ENCODE measurements at places on chromosomes 5 and 9.

- no peak for DNase-seq
Observed at GRCh38 chr5:33363537-33363936, 77.2 kb upstream of the TARS1 start.

DNA sequence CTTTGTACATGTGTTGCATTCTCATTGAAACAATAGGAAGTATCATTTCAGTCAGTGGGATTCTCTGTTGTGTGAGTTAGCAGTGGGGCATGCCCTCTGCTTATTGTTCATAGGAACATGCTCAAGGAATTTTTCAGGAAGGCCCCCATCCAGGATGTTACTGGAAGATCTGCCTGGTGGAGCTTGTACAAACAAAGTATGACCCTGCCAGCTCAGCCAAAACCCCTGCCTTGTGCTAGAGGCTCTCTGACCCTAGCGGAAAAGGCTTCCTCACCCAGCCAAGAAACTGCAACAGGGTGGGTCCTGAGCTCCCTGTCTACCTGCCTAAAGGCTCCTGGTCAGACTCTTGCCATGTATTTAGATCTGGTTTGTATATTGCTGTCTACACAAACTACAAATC, 43.2 kb downstream of the MRRF start:
- no peak for DNase-seq

GRCh38 chr5:172700365-172701290, 59.6 kb downstream of the NEURL1B start:
- DNase-seq: no peak

- DNase-seq: no peak
Observed at GRCh38 chr9:78612091-78612490, 315.2 kb downstream of the PSAT1 start.

DNA sequence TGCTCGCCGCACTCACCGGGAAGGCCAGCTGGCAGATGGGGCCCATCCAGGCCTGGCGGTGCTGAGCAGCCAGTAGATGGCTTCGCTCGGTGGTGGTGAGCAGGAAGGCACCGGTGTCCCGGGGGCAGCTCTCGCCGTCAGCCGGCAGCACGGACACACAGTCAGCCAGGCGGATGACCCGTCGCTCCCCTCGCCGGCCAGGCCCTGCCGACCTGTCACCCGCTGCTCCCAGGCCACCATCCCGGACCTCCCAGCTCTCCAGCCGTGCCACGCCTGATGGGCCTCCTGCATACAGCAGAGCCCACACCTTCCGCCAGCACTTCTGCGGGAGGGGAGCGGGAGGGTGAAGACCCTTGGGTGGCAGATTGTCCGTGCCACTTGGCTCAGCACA, 1.4 kb downstream of the DOK3 start:
- no peak for DNase-seq

DNA sequence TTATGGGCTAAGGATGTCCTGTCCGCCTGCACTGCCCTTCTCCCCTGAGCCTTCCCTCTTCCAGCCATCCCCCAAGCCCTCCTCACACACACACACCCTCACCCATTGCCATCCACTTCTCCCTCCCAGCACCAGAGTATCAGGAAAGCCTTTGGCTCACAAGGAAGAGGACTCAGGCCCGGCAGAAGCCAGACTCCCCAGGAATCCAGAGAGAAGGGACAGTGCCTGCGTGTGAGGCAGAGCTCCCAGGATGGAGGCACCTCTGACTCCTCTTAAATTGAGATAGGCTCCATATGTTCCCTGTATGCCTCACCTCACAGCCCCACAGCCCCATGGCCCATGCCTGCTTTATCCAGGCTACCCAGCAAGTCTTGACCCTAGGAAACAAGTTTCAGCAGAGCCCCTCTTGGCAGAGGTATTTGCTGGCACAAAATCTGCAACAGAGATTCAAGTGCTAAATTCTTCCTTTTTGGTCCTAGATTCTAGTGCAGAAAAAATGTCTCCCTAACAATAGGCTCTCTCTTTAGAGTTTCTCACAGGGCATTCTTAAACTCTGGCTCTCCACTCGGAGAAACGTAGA, 761 bp downstream of the IL17B start:
- no peak for DNase-seq

- no peak for DNase-seq
Observed at GRCh38 chr5:102937894-102938293, 182.0 kb downstream of the GIN1 start.

GRCh38 chr9:91889161-91889911, 60.7 kb downstream of the ROR2 start:
- DNase-seq: no peak

GRCh38 chr9:95780121-95780520, 95.4 kb upstream of the ERCC6L2 start:
- no peak for DNase-seq

- no peak for DNase-seq
Observed at GRCh38 chr5:93583768-93584595, 960 bp downstream of the NR2F1 start.

- DNase-seq: no peak
Observed at GRCh38 chr5:94969174-94969573, 315.7 kb downstream of the MCTP1 start.

DNA sequence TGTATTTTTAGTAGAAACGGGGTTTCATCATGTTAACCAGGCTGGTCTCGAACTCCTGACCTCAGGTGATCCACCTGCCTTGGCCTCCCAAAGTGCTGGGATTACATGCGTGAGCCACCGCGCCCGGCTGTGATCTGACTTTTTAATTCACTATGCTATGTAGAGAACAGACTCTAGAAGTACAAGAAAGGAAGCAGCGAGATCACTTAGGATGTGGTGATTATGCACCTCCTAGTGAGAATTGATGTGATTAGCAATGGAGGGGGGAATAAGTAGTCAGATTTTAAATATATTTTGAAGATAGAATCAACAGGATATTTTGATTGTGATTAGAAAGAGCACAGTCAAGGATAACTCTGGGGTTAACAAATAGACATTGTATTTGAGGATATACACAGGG, 36.3 kb downstream of the GAPVD1 start:
- no peak for DNase-seq

GRCh38 chr5:74641735-74642542, 1.4 kb upstream of the ENC1 start:
- DNase-seq: no peak

DNA sequence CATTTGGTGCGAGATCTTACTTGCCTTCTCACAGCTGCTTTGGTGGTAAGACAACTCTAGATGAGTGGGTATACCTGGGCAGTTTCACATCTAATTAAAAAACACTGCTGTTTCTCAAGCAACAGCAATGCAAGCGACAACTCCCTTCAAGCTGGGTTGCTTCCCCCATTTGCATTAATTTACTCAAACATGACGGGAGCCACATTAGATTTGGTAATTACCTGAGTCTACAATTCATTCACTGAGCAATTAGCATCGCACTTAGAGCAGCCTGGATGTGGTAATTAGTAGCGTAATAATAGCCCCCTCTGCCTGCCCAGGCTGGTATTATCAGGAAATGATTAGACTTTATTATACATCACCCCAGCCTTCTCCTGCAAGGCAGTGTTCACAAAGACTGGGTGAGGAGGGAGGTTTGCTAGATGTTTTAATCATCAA, 73.4 kb downstream of the FBXO38 start:
- no peak for DNase-seq

DNA sequence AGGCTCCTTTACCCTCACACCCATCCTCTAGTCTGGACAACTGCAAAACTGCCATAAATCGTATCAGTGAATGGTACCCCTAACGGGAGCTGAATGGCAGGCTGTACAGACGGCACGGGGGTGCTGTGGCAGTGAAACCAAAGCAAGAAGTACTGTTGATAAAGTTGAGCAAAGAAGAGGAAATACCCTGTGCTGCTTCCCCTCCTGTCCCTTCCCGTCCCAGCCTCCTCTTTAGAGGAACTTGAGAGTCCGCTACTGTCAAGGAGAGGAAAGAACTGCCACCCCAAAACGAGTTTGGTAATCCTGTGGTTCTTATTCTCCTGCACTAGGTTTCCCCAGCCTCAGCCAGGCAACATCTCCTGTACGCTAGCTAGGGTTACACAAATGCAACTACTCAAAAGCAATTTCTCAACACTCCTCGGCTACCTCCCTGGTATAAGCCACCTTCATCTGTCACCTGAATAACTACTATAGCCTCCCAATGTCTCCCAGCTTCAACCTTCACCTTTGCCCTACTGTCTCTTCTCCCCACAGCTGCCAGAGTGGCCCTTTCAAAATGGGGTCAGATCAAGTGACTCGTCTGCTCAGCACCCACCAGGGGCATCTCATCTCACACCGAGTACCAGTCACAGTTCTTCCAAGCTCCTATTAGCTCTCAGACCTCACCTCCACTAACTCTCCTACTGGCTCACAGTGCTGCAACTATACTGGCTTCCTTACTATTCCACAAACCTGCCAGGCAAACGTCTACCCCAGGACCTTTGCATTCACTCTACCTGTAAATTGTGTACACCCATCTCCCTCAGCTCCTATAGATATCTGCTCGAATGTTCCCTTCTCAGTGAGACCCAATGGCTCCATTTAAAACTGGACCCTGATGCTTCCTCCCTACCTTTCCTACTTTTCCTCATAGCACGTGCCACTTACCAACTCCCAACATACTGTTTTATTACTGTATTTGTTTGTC, 4.1 kb downstream of the GLRX start:
- no peak for DNase-seq

DNA sequence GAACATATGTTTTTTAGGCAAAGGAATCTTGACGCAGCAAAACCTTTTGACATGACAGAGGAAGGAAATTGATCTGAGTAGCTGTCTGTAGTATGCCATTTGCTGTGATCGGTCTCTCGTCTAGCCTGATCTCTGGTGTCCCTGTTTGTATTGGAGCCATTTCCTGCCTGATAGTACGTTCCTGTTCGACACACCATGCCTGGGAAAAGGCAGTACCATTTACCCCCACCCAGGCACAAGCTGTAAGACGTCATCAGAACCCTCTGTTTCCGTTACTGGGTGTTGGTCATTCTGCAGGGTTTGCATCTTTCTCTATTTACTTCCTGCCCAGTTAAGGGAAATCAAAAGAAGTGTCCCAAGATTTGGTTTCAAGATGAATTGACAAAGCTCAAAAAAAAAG, 129.7 kb downstream of the CEMIP2 start:
- no peak for DNase-seq

DNA sequence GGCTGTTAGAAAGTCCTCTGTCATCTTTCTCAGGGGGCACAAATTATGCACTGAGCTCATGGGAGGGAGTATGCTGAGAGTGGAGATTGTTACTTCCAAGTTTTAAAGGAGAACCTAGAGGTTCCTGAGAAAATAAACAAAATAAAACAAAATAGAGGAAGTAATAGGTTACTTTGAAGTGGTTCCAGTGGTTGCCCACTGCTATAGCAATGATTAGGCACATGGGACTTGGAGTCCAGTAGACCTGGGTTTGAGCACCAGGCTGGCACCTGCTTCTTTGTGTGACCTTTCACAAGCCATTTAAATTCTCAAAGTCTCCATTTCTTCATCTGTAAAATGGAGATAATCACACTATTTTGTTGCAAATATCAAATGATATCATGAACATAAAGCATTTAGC, 13.8 kb upstream of the CDC23 start:
- DNase-seq: no peak

DNA sequence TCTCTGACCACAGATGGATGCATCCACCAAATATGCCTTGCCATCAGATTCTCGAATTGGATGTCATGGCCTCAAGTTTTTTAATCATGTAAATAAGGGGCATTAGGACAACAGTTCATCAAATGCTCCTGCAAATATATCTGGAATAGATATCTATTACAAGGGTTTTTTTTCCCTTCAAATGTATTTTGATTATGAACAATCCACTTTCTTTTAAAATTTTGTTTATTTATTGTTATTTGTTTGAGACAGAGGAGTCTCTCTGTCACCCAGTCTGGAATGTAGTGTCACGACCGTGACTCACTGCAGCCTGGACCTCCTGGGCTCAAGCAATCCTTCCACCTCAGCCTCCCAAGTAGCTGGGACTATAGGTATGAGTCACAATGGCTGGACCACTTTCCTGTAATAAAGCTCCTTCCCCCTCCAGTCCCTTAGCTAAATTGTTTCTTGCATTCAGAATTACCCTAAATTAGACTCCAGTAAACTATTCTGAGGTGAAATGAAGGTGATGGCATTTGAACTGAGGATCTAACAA, 1412.1 kb downstream of the EFNA5 start:
- no peak for DNase-seq

GRCh38 chr5:57494104-57495098, 11.8 kb upstream of the ACTBL2 start:
- DNase-seq: peak; percentile 71

DNA sequence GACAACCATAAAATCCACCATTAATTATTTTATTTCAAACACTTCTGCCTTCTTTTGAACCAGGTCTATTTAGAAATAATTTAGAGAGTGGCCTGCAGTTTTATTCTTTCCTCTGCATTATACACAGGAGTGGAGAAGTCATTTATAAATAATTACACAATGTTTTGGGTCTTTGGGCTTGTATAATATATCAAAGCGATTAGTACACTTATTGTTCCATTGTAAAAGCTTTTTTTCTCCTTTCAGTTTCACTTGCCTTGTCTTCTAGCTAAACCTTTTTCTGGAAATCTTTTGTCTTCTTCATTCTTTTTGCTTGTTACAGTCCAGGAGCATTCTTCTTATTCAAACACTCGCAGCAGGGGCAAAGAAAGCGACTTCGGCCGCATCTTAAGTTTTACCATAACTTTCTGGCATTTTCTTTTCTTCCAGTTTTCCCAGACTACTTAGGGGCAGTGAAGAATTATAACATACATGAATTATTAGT, 7.3 kb upstream of the NEUROG1 start:
- no peak for DNase-seq

DNA sequence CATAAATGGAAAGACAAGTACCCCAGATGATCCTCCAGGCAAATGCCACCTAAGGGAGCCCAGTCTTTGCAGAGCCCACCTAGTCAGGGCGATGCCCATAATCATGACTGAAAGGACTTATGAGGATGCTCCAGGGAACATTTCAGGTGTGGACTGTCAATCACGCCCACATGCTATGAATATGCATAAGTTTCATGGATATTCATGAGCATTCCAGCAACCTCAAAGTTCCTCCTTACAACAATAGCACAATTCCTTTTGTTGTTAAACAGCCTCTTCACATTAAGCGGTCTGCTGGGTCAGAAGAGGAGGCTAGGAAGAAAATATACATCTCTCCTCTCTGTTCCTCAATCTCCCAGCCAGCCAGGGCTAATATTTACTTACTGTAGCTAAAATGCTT, 161.6 kb downstream of the C5orf15 start:
- no peak for DNase-seq
